T follicular helper cell (primary cell): ENCODE measurements at places on chromosomes 13 and 19.

DNA sequence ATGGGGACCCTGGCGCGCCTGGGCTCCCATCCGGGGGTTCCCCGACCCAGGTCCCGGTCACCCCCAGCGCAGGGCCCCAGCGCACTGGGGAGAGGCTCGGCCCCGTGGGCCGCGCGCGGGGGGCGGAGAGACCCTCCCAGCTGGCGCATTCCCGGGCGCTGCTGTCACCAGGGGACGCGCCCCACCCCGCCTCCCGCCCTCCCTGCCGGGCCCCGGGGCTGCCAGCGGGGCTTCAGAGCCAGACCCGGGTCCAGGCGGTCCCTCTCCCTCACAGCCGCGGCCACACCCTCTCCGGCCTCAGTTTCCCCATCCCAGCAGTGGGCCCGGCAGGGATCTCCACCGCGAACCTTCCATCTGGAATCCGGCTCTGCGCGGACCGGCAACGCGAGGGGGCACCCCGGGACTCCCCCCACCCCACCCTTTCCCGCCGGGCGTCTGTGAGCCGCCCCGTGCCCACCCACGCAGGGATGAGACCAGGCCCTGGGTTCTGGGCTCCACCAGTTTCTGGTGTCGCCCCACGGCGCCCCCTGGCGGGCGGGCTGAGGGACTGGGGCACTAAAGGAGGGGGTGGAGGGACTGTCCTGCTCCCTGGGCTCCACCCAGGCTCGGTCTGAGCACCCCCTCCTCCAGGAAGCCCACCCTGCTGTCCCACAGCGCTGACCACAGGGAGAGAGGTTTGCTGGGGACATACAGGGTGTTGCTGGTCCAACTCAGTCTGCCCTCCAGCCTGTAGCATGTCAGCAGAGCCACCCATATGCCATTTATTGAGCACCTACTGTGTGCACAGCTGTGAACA, 878 bp upstream of the ADAMTSL5 start:
- peak; percentile 54 for DNase-seq

- DNase-seq: no peak
These were observed 68.1 kb upstream of the EDNRB start for GRCh38 chr13:77986713-77987112.

DNA sequence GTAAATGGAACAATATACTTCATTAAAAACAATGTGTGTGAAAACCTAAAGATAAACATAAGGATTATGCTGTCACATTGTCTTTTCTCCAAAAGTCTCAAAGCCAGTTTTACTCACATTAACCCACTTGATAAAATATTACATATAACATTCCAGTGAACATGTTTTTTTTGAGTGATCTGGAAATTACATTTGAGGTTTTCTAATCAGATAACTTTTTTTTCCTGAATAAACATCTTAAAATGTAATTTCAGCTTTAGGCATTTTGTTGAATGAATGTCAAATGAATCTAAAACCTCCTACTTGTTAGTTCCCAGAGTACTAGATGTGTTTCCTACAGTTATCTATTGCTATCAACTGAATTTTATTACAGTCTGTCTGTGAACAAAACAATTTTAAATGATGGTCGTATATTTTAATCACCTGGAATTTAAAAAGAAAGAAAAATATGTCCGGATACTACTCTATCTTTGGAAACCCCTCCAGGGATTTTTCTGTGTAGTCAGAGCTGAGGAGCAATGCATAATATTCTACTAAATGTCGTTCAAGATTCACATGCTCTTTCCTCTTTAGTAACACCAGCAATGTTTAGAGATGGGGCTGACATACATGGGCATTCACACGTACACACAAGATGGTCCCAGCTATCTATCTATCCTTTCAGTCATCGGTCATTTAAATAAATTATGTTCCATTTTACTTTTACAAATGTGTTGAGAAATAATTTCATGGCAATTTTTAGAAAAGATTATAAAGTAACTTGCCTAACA, 283.9 kb downstream of the KLF12 start:
- DNase-seq: no peak

DNA sequence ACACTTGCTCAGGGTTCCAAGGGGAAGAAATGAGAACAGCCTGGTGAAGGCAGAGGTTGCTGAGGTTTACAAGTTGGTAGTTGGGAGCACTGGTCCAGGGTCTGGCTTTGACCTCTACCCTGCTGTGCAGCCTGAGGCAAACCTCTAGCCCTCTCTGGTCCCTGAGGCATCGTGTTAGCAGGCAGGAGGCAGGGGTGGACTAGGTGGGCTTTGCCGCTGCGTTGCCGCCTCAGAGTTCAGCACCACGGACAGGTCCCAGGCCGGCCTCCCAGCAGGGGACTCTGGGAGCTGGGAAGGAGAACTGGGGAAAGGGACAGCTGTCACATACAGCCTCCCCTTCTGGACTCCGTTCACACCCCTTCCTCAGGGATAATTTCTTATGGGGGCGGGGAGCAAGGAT, 3.1 kb downstream of the NCAN start:
- DNase-seq: no peak

GRCh38 chr13:50030315-50030714, 15.1 kb downstream of the KCNRG start:
- no peak for DNase-seq

- no peak for DNase-seq
These were observed 16.4 kb downstream of the FREM2 start for GRCh38 chr13:38703255-38703654.

DNA sequence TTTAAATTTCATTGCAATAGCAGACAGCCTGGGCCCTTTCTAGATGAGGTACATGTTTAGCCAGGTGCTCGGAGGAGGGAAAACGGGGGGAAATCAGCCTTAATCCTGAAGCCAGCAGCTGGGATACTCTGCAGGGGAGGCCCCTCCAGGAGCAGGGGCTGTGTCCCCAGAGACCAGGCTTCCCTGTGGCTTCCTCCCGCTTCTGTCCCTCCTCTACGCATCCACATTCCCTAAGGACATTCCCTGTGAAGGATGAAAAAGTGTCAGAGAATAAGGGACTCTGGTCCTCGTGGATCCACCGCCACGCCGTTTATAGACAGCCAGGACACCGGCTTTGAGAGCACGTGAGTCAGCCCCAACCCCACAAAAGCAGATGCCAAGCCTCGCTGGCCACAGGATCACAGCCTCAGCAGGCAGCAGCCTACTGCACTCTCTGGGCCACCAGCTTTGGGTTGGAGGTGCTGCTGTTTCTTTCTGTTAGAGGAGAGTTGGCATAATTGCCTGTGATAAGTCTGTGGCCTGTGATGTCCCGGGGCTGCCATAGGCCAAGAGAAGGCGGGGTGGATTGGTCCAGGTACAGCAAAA, 36.7 kb upstream of the RANBP3 start:
- DNase-seq: no peak

DNA sequence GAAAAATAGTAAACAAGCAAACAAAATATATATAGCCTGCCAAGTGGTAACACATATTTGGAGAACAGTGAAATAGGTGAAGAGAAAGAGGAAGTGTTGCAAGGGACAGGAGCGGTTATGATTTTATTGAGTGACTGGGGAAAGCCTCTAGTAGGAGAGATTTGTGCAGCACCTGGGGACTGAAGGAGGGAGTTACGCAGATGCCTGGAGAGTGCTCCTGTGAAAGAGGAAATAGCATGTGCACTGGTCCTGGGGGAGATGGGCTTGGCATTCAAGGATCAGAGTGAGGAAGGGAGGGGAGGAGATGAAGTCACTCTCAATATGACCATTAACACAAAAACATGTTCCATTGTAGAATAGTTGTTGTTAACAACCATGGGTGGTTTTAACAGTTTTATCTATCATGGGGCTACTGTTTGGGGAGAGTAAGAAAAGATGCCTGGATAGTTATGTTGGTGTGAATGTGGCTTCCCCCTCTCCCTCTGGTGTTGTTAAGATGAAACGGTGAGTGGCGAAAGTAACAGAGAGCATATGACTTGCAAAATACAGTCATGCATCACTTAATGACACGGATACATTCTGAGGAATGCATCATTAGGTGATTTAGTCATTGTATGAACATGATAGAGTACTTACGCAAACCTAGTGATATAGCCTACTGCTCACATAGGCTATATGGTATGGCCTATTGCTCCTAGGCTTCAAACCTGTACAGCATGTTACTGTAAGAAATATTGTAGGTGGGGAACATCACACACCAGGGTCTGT, 251.7 kb upstream of the ARGLU1 start:
- DNase-seq: no peak
